T-cell (primary cell): ENCODE measurements at places on chromosomes 4 and X.

DNA sequence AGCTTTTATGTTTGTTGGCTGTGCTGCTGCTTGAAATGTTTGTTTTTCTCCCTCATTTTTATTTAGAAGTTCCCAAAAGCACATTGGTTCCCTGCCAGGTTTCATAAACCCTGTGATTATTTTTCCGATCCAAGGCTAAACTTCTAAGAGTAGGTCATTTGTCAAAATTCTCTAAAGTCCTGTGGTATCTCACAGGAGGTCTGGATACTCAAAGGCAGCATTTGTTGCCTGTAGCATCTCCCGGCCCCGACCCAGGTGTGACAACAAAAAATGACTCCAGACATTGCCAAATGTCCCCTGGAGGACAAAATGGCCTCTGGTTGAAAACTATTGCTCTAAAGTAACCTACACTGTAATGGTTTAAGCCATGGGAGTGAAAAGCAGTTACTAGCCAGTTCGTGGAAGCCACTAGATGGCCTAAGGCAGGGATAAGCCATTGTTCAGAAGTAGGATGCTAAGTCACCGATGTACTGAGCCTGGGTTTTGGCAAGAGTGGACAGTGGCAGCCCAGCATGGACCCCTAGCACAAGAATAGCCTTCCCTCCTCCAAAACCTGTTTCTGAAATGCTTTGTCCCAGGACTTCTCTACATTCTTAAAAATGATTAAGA, 256.1 kb downstream of the THOC2 start:
- DNase-seq = no peak

GRCh38 chrX:155086202-155086840, 15.0 kb downstream of the BRCC3 start:
- DNase-seq = peak; percentile 23

- DNase-seq = no peak
Measured at GRCh38 chr4:22670956-22671355, 21.8 kb upstream of the GBA3 start.

DNA sequence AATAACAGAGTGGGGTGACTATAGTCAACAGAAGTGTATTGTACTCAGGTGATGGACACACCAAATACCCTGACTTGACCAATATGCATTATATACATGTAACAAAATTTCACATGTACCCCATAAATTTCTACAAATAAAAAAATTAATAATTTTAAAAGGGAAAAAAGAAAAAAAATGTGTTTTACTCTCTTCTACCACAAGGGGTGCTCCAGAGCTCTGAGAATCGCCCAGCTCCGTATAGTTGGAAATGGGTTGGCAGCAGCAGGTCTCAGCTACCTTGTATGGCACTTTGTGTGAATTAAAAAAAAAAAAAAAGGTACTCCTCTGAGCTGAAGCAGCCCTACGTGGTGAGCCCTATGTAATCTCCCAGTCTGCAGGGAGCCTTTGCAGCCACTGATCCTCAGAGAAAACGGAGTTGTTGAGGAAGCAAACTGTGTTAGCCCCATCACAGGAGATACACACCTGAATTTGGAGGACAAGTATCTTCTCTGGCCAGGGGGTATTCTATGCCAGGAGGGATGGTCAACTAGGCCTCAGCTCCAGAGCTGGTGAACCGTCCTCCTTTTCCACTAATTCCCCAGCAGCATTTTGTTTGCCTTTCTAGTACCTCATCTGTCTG, 17.2 kb upstream of the POLA1 start:
- DNase-seq = no peak

- DNase-seq = no peak
Measured at GRCh38 chr4:43680421-43680820, 768.2 kb downstream of the KCTD8 start.

DNA sequence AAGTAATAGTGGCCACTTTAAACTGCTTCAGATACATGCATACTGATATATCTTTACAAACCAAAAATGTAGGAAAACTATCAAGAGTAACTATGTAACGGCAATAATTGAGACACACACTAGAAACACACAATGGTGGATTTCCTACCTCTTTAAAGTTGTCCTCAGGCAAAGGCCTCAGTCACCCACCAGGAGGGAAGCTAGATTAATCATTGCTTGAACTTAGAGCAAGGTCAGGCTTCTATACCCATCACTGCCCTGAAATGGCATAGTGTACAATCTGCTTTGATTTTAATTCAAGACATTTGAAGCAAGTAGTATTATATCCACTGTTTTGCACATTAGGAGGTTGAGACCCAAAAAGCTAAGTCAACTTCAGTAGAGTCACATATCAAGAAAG, 110.9 kb downstream of the AREG start:
- DNase-seq = no peak

DNA sequence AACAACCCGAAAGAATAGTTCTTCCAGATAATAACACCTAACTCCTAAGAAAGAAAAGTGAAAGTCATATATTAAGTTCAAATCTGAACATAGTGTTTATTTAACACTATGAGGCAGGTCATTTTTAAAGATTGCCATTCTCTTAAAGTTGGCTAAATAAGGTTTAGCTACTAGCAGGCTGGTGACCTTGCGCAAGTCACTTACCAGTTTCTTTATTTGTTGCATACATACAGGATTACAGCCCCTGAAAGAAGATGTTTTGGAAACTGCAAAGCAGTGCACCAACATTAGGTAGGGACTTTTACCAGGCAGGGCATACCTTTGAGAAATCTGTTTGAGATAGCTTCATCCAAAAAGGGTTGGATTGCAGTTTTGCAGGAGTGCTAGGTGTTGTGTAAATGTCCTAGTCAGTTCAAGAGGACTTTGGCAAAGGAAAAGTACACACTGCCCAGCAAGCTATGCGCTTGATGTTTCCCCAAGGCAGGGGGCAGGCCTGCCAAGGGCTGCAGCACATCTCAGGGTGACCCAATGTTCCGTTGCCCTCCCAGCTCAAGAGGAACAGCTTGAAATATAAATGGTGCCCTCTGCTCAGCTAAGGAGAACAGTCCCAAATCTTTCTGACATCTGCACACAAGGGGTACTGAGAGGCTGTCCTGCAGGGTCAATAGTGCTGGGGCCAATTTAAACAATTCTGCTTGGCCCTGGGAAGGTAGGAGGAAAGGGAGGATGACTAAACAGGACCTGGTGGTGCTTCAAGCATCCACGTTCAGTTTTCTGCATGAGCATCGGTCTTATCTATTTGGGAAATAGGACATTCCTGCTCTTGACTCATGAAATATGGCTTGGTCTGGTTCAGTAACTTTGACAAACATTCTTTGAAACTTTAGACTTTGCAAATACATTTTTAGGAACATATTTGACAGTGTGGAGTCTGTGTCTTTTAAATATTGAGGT, 130.8 kb downstream of the COL4A6 start:
- DNase-seq = no peak

GRCh38 chr4:145276050-145276449, 95.7 kb upstream of the OTUD4 start:
- no peak for DNase-seq

GRCh38 chr4:150217192-150217591, 138.9 kb downstream of the DCLK2 start:
- no peak for DNase-seq

DNA sequence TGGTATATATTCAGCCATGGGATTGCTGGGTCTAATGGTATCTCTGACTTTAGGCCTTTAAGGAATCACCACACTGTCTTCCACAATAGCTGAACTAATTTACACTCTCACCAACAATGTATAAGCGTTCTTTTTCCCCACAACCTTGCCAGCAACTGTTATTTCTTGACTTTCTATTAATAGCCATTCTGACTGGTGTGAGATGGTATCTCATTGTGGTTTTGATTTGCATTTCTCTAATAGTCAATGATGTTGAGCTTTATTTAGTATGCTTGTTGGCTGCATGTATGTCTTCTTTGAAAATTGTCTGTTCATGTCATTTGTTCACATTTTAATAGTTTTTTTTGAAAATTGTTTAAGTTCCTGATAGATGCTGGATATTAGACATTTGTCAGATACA, 235.2 kb downstream of the HEPH start:
- DNase-seq = no peak

DNA sequence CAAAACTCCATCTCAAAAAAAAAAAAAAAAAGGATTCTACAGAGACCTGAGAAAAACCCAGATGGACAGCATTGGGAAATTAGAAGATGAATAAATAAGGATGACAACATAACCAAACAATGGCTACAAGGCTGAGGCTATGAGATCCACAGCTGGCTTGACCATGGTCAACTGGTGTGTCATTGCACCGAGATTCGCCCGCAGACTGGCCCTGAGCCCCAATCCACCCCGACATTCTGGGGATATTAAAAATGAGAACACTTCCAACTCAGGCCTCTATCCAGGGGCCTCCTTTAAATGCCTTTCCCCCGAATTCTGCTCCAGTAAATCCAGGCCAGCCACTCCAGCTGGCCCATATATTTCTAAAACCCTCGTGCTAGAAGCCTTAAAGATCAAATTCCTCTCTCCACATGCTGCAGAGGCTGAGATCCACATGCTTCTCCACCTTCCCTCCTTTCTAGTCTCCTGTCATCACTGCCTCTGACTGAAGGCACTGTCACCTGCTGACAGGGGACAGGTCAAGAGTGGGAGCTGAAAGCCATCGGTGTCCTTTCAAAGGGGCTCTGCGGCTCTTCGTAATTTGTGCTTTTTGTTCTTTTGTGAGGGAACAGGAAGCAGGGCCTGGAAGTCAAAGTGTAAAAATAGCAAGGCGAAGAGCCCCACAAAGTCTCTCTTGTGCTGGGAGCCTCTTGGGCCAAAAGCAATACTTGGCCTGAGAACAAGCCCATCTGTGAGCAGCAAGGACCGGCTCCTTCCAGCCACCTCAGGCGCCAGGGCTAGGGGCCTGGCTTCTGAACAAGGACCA, 203.7 kb downstream of the NSUN7 start:
- no peak for DNase-seq

GRCh38 chr4:40548256-40548655, 81.4 kb downstream of the RBM47 start:
- DNase-seq = no peak

GRCh38 chr4:56288663-56289062, 98.6 kb downstream of the AASDH start:
- no peak for DNase-seq

GRCh38 chr4:103996637-103997036, 276.9 kb upstream of the TACR3 start:
- DNase-seq = no peak

GRCh38 chrX:15468036-15468435, 25.1 kb downstream of the PIR start:
- no peak for DNase-seq

DNA sequence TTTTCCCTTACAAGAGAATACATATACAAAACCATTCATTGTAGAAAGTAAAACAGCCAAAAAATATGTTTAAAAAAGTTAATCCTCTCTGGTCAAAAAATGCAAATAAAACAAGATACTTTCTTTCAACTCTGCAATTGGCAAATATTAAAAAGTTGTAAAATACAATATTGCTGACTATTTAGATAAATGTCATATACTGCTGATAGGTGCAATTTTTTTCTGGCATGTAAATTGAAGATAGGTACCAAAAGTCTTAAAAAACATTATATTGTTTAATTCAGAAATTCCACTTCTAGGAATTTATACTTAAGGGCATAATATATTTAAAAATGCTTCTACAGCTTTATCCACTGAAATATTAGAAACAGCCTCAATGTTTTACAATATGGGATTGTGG, 66.4 kb upstream of the TLL1 start:
- no peak for DNase-seq

- no peak for DNase-seq
Measured at GRCh38 chr4:184824776-184825084, 1.0 kb downstream of the ACSL1 start.

- no peak for DNase-seq
Measured at GRCh38 chr4:15239866-15240265, 188.0 kb upstream of the C1QTNF7 start.

GRCh38 chr4:8892556-8893226, 21.1 kb upstream of the HMX1 start:
- no peak for DNase-seq

- no peak for DNase-seq
Measured at GRCh38 chr4:48102303-48102702, 31.7 kb downstream of the TXK start.

GRCh38 chr4:82005158-82005557, 368.6 kb downstream of the HNRNPD start:
- DNase-seq = no peak

GRCh38 chr4:87377816-87378215, 13.2 kb downstream of the HSD17B11 start:
- DNase-seq = no peak

GRCh38 chr4:159010563-159011260, 92.2 kb upstream of the RAPGEF2 start:
- DNase-seq = no peak

DNA sequence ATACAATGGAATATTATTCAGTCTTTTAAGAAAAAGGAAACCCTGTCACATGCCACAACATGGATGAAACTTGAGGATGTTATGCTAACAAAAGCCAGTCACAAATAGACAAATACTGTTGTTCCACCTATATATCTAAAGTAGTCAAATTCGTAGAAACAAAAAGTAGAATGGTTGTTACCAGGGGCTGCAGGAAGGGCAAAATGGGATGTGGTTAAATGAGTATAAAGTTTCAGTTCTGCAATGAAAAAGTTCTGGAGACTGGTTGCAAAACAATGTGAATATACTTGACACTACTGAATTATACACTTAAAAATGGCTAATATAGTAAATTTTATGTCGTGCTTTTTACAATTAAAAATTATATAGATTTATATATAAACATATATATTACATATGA, 12.2 kb downstream of the SPOCK3 start:
- DNase-seq = no peak

DNA sequence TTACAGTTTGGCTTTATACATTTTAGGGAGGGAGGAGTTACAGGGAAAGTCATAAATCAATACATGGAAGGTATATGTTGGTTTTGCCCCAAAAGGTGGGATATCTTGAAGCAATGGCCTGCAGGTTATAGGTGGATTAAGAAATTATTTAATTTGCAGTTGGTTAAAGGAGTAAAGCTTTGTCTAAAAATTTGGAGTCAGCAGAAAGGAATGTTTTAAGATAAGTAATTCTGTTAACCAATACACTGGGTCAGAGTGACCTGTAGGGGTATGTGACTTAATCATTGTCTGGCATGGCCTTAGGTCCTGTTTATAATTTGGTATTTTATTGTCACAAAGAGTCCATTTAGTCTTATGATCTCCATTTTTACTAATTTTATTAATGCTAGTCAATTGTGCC, 115.0 kb downstream of the AGTR2 start:
- DNase-seq = no peak

DNA sequence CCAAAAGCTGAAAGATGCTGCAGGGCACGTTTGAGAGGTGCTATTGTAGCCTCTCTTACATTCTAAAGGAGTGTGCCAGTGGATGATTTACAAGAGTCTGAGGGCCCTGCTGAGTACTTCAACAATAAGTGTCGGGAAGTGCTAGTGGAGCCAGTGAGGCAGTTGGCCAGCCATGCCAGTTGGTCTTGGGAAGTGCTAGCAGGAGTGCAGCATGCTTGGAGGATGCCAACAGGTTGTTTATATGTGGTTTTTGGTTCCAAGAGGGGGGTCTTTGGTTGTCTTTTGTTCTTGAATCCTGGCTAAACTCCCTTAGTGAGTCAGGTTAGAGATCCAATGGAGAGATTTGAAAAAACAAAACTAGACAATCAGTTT, 335.3 kb downstream of the PABPC4L start:
- no peak for DNase-seq

- DNase-seq = no peak
Measured at GRCh38 chr4:52959541-52959940, 97.4 kb downstream of the RASL11B start.

GRCh38 chr4:86432559-86433134, 72.8 kb upstream of the MAPK10 start:
- DNase-seq = no peak

- DNase-seq = no peak
Measured at GRCh38 chrX:51047950-51048349, 137.4 kb downstream of the BMP15 start.

GRCh38 chrX:35842674-35843073, 44.5 kb downstream of the MAGEB16 start:
- DNase-seq = no peak

- no peak for DNase-seq
Measured at GRCh38 chr4:132101526-132101925, 1047.6 kb upstream of the PCDH10 start.
